ENCODE measurements at places on chromosomes 1 and 21.

DNA sequence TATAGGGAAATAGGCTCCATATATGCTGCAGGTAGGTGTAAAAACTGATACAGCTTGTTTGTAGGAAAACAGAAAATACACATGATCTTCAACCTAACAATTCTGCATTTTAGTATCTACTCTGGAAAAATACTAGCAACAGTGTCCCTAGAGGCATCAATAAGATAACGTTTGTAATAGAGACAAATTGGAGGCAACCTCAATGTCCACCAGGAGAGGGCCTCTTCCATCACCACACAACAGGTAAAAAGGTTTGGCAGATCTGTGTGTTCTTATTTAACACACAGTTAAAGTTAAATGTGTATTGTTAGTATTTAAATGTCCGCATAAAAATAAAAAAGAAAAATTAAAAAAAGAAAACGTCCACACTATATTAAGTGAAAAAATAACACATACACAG, 5.4 kb downstream of the EIF2D start:
- DNase-seq, result no peak

DNA sequence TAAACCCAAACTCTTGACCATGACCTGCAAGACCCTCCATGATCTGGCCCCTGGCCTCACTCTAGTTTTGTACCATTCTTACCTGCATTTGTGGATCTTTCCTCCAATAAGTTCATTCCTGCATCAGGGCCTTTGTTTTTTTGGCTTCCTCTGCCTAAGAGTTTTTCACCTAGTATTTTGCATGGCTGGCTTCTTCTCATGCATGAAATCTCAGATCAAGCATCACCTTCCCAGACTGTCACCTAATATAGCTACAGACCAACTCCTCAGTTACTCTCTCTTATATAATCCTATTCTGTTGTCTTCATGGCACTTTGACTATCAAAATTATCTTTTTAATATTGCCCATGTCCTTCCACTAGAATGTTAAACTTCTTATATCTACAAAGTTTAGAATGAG, 54.2 kb downstream of the BTBD8 start:
- no peak for DNase-seq

GRCh38 chr21:17451364-17451891, 61.4 kb upstream of the CXADR start:
- DNase-seq, result no peak

- no peak for DNase-seq
These were observed 2.3 kb downstream of the IFI44L start for GRCh38 chr1:78622548-78622947.

DNA sequence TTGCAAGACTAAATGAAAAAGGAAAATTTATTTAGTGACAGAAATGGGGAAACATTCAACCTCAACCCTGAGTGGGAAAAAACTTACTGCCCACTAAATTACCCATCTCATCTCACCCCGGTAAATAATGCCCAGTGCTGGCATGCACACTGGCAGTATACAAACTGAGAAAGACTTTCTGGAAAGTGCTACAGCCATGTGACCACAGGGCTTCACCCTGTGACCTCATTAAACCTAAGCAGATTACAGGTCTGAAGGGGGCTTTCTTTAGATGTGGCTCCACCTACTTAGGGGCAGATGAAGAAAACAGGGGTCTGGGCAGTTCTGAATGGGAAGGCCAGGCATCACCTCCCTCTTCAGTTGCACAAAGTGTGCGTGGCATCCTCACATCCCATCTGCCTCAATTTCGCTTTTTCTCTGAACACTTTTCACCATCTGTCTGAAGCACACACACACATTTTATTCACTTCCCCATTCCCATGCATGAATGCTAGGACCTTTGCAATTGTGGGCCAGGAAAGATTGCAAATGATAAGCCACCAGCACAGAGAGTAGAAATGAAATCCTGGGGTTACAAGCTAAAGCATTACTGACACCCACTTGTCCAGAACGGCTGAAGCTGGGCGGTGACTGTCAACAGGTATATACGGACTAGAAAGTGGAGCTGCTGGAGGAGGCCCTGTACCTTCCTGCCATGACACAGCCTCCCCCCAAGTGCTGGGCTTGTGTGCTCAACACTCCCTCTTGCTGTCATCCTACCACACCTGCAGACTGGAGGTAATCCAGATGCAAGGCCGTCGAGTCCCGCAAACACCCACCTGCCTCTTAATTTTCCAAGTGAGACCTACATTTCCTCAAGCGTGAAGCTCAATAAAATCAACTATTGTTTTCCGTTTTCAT, 2.7 kb downstream of the NADK start:
- no peak for DNase-seq

GRCh38 chr1:91745640-91746373, 140.1 kb downstream of the TGFBR3 start:
- DNase-seq, result no peak

DNA sequence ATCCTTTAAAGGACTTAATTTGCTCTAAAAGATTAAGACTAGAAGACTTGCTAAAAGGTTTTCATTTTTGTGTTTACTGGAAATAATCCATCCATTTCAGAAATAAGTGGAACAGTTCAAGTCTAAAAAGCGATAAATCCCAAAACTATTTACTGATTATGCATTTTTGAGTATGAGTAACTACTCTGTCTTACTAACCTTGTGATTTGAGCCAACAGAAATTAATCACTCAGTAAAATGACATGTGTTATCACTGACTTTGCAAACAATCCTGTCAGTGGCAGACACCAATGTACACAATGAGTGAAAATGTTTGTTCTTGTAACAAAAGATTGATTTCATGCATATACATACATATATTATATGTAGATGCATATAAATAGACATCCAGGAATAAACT, 218.0 kb downstream of the DENND1B start:
- no peak for DNase-seq

- no peak for DNase-seq
These were observed at the start of gene MAEL for GRCh38 chr1:166988974-166989515. TSS of gene MAEL (plus strand) at chr1:166989280. CDS start at chr1:166989353, 73 bp downstream.

GRCh38 chr1:161494091-161494735, 11.0 kb upstream of the FCGR2A start:
- no peak for DNase-seq

GRCh38 chr1:172499636-172500141, 33.3 kb upstream of the SUCO start:
- DNase-seq, result no peak
